ENCODE measurements at places on chromosomes 11 and 22. TPM values are rescaled to one million over a fixed set of nuclear protein-coding genes. Genes with fewer than 3 reads are reported as not detected.

The SCGB1D1 gene
- not detected for total RNA-seq

The BEST1 gene
- total RNA-seq, result not detected

The KRTAP5-7 gene
- not detected for total RNA-seq

The SMTN gene
- total RNA-seq, result 17.9 TPM

The RAG2 gene
- not detected for total RNA-seq

The C1QTNF4 gene
- 0.19 TPM for total RNA-seq

The SLC17A6 gene
- not detected for total RNA-seq

The OR52E8 gene
- total RNA-seq, result not detected

The KCNQ1OT1 gene
- 0.59 TPM for total RNA-seq

The OR2D2 gene
- total RNA-seq, result 0.72 TPM

The KRTAP5-10 gene
- not detected for total RNA-seq

The ISX gene
- total RNA-seq, result not detected

The RASD2 gene
- total RNA-seq, result 0.09 TPM

The VPREB1 gene
- total RNA-seq, result not detected

The LAYN gene
- total RNA-seq, result 6.4 TPM

The MMP12 gene
- not detected for total RNA-seq

The CATSPER1 gene
- total RNA-seq, result 0.30 TPM

The FAM180B gene
- total RNA-seq, result 0.19 TPM

The ZNF214 gene
- total RNA-seq, result not detected

The APOBEC3A gene
- total RNA-seq, result not detected

The NLRP14 gene
- 0.21 TPM for total RNA-seq

The LARGE2 gene
- not detected for total RNA-seq

The PRDX5 gene
- total RNA-seq, result 104 TPM

The C11orf86 gene
- not detected for total RNA-seq

The KIF18A gene
- 15.5 TPM for total RNA-seq

The MTMR2 gene
- 37.5 TPM for total RNA-seq

The KIRREL3 gene
- not detected for total RNA-seq

The VWCE gene
- total RNA-seq, result 12.4 TPM

The CCDC73 gene
- total RNA-seq, result not detected

The RASSF7 gene
- 21.8 TPM for total RNA-seq

The HSD17B12 gene
- 80.1 TPM for total RNA-seq

The KLHDC7B gene
- total RNA-seq, result 5.3 TPM

The SLC22A12 gene
- not detected for total RNA-seq

The CDCA5 gene
- total RNA-seq, result 95.1 TPM

The ASCL2 gene
- total RNA-seq, result 0.62 TPM

The LDHAL6A gene
- not detected for total RNA-seq

The HTR3A gene
- total RNA-seq, result not detected

The BDNF gene
- not detected for total RNA-seq

The CLDN5 gene
- 0.71 TPM for total RNA-seq

The OR4D11 gene
- not detected for total RNA-seq

The DENND5A gene
- total RNA-seq, result 59.9 TPM

The LRRC4C gene
- total RNA-seq, result not detected

The OR10D3 gene
- not detected for total RNA-seq

The MPPED2 gene
- total RNA-seq, result not detected

The CEND1 gene
- total RNA-seq, result 3.8 TPM

The CCDC15 gene
- total RNA-seq, result 4.1 TPM

The ADAMTS8 gene
- total RNA-seq, result not detected

The CLMP gene
- total RNA-seq, result 0.12 TPM

The TREH gene
- total RNA-seq, result not detected

The OR5A1 gene
- total RNA-seq, result not detected

The MRGPRX4 gene
- not detected for total RNA-seq

Measured in activated CD4-positive, alpha-beta T cell treated with anti-CD3 and anti-CD28 coated beads, Interleukin-2, amount 10 ng/mL, durations not matched to agents 24 days and 14 days (primary cell).